Renal pelvis (tissue), 12 donors: ENCODE measurements at places on chromosomes 7 and 10.

GRCh38 chr7:52569151-52569550, 466.3 kb upstream of the POM121L12 start:
- DNase-seq = no peak

DNA sequence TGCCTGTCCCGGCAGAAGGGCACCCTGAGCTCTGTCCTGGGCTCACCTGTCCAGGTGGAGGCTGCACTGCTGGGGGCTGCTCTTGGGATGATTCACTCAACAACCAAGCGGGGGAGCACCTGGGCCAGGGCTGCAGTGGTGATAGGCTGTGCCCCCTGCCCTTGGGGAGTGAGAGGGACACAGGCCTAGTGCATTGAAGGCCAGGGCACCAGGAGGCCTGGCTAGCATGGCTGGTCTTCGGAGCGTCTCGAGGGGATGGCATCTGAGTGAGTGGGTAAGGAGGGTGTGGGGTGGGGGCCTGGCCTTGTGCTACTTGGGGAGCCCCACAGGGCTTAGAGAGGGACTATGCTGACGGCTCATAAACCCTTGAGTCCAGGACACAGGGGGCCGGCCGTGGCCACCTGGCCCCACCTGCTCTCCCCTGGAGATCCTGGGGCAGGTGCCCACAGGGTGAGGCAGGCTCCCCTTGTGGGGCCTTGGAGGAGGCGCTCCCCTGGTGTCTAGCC, 3.1 kb downstream of the PWWP2B start:
- no peak for DNase-seq

DNA sequence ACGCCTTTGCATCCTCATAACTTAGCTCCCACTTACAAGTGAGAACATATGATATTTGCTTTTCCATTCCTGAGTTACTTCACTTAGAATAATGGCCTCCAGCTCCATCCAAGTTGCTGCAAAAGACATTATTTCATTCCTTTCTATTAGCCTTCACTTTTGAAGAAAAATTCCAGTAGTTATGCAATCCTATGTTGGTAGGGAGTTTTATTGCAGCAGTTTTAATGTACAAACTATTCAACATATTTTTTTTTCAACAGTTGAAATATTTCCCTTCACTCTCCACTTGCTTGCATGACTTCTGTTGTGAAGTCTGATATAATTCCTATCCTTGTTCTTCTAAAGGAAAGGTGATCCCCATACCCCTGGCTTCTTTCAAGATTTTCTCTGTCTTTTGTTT, 27.3 kb upstream of the ARHGAP22 start:
- DNase-seq = no peak

- no peak for DNase-seq
Observed at GRCh38 chr10:46522295-46523118, 34.0 kb downstream of the GPRIN2 start.

DNA sequence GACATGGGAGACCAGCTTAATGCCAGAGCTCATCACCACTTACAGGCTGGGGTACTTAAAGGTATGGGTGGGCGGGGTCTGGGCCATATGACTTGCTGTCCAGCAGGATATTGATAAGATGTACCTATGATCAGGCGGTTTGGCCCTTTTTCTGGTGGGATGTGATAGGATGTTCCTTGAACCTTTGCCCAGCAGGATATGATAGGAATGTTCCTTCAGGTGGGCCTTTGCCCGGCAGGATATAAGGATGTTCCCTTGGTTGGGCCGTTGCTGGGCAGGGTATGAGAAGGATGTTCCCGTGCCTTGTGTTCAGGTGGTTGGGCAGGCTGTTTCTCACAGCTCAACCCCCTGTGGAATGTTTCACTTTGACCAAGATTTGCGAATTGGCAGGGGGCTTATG, 187.2 kb upstream of the CXCL12 start:
- no peak for DNase-seq
